Dermis microvascular lymphatic vessel endothelial cell (primary cell): ENCODE measurements at places on chromosomes 2 and 18. TPM values are rescaled to one million over a fixed set of nuclear protein-coding genes. Genes with fewer than 3 reads are reported as not detected.

- DNase-seq, result no peak
Observed at GRCh38 chr2:85911814-85912692, 23.3 kb upstream of the ST3GAL5 start.

GRCh38 chr2:39494784-39495251 is 57.7 kb upstream of the MAP4K3 start:
- no peak for DNase-seq

GRCh38 chr18:43680096-43680495 is 402.8 kb upstream of the SYT4 start:
- no peak for DNase-seq

DNA sequence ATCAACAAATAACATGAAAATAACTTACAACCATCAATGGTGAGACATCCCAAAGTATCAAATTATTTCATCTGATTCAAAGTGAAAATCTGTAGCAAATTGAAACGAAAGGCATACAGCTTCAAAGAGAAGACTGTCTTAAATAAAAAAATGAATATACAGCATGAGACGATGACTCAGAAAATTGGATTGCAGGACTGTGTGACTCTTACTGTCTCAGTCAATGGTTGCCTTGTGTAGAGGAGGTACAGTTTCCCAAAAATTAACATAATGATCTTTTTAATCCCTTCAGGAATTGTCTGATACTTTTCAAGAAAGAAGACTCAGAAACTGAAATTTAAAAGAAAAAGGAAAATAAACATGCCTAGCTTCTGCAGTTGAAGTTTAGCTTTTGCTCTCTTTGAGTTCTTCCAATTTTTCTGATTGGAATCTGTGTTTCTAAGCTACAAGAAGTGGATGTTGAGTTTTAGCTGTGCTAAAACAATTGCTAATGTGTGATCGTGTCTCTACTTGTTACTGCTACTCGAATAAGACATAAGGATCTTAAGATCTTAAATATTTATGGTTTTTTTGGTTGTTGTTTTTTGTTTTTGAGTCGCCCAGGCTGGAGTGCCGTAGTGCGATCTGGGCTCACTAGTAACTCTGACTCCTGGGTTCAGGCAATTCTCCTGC is 41.1 kb upstream of the EPB41L3 start:
- no peak for DNase-seq

The MARCHF4 gene
- total RNA-seq, result 0.13 TPM in 2 replicates

GRCh38 chr2:11186145-11186544 is 30.9 kb downstream of the SLC66A3 start:
- no peak for DNase-seq

GRCh38 chr2:16717477-16717876 is 51.8 kb upstream of the CYRIA start:
- DNase-seq, result no peak

DNA sequence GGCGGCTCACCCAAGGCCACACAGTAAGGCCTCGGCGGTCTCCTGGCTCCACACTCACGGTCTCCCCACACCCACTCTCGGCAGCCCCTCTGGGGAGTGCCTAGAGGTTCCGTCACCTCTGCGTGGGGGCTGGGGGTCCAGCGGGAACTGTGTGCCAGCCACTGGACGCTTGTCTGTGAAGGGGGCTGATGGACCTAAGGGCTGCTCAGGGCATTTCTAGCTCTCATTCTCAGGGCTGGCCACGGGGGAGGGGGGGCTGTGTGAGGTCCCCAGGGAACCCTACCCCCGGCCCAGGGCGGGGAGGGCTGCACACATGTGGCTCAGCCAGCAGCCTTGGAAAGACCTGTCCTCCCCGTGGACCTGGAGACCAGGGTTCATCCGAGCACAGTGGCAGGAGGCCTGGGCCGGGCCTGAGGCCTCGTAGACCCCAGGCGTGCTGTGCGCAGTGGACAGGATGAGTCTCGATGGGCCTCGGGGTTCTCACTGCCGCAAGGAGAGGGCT is 27.1 kb upstream of the ODC1 start:
- DNase-seq, result no peak

The SULT1C4 gene
- 108 and 114 TPM in 2 replicates for total RNA-seq

DNA sequence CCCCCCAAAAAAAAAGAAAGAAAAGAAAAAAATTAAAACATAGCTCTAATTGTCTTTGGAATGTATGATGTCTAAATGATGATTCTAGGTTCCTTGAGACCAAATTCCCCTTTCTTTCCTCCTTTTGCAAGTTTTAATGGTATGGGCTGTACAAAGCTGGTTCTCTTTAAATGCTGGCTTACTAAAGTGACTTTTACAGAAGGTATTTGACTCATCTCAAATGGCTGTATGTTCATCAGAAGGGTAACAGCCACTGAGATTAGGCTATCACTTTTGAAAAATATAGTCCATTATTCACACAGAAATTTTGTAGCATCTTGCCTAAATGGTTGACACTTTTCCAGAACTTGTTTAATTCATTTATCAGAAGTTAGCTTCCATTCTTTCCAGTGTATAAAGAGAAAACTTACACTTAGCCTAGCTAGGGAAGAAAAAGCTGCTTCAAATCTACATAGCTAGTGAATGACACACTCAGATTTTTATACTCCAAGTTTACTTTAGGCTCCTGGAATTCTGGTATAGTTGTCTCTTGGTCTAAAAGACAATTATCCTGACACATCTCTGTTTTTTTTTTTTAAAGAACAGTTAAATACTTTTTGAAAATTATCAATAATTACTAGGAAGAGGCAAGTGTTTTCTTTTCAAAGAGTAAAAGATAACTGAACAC is 622.6 kb downstream of the LRP1B start:
- DNase-seq, result no peak
